Fibroblast of the aortic adventitia (primary cell): ENCODE measurements at places on chromosomes 1 and 21.

- peak; percentile 78 for DNase-seq
Measured at GRCh38 chr1:42765832-42766740, 742 bp downstream of the P3H1 start.

- peak; percentile 34 for DNase-seq
Measured at GRCh38 chr1:113178522-113178921, 105.5 kb downstream of the LRIG2 start.

- DNase-seq: no peak
Measured at GRCh38 chr1:195909061-195909460, 699.2 kb downstream of the KCNT2 start.

- DNase-seq: no peak
Measured at GRCh38 chr21:38800046-38800758, 5.5 kb upstream of the ETS2 start.

- no peak for DNase-seq
Measured at GRCh38 chr1:232622981-232623380, 7.0 kb downstream of the SIPA1L2 start.

GRCh38 chr1:214976665-214977064 lies 105.9 kb upstream of the KCNK2 start:
- no peak for DNase-seq

DNA sequence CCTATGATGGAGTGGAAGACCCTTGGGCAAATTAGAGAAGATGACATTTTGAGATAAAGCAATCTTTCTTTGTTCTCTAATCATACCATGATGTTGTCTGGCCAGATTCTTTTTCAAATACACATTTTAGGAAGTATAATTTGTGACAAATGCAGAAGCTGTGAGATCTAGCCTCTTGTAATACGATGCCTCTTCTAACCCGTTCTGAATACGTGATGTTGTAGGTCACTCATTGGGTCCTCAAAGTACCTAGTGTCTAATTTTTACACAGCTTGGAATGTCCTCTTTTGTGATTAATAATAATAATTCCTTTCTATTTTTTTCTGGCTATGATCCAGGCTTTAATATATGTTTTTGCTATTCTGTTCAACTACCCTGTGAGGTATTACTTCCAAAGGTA lies 502.7 kb downstream of the NUF2 start:
- no peak for DNase-seq

DNA sequence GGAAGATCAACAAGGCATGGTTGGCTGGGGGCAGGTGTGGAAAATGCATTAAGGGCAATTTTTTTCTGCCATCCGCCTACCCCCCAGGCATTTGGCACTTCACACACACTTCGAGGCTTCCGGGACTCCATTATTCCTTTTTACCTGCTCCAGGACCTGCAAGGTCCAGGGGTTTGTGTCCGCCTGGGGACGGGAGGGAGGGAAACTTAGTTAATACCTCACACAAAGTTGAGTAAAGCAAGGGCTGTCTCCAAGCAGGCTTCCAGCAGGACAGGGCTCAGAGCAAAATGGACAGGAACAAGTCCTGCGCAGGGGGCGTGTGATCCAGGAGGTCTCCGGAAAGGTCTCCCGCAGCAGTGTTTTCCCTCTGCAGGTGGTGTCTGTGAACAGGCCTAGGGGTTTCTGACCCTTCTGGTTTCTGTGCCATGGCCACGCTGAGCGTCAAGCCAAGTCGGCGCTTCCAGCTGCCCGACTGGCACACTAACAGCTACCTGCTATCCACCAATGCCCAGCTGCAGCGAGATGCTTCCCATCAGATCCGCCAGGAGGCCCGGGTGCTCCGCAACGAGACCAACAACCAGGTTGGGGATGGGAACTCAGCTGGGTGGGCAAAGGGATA lies 712 bp downstream of the TEKT2 start:
- DNase-seq: no peak

GRCh38 chr1:147647796-147648633 lies 22.3 kb downstream of the ACP6 start:
- DNase-seq: no peak

DNA sequence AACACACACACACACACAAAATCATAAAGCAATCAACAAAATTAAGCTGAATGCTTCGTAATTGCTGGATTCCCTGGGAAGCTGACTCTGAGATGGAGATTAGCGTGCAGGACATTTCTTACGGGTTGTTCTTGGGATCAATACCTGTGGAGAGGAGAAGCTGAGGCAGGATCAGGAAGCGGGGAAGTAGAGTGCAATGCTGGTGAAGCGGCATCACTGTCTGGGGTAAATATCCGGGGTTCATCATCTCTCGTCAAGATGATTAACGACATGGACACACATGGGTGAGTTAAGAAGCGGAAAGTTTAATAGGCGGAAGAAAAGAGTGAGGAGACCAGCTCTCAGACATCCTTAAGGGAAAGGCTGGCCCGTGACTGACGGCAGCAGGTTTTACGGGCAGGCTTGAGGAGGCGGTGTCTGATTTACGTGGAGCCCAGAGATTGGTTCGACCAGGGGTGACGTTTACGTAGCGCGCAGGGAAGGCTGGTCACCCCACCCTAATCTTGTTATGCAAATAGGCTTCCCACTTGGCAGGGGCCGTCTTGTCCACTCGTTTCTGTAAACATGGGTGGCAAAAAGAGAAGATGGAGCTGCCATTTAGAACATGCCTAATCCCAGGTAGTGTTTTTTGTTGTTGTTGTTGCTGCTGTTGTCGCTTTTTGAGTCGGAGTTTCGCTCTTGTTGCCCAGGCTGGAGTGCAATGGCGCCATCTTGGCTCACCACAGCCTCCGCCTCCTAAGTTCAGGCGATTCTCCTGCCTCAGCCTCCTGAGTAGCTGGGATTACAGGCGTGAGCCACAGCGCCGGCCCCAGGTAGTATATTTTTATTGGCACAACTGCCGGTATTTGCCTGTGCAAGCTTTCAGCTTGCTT lies 135.6 kb upstream of the KCNJ15 start:
- DNase-seq: no peak

GRCh38 chr1:37305841-37306240 lies 168.5 kb upstream of the ZC3H12A start:
- no peak for DNase-seq

GRCh38 chr1:78090472-78091133 lies 44.8 kb downstream of the GIPC2 start:
- DNase-seq: no peak

GRCh38 chr1:107389410-107390396 lies 248.9 kb downstream of the NTNG1 start:
- DNase-seq: no peak

DNA sequence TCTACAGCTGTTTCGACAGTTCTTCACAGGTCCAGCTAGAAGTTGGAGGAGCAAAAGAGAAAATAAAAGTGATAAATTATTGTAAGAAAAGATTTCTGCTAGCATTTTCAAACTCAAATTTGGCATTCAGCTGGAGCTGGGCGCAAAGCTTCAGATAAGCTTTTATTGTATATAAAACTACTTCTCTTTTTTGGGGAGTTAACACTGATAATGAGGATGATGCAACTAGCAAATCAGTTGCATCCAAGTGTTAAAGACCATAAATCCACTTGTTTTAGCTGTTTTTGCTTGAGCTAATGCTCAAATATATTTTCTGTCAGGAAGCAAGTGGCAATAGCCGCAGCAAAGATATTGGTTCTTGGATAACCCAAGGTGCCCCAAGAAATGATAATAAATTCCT lies 127.1 kb upstream of the PKN2 start:
- no peak for DNase-seq

DNA sequence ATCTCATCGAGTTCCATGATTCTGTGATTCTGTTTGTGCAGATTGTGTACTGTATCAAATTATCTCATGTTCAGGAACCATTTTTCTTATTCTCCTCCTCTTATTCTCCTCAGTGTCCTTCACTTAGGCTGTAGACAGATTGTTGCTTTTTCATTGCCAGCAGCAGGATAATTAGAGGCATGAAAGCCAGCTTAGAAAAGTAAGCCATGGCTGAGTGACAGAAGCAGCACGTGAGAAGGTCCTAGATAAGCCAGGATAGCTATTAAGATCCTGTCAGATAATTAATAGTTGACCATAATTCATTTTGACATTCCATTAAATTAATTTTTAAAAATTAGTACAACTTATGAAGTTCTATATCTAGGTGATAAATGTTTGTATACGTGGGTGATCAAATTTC lies 60.8 kb upstream of the PRKACB start:
- DNase-seq: no peak

GRCh38 chr1:201282216-201282615 lies 1.1 kb upstream of the PKP1 start:
- DNase-seq: no peak

DNA sequence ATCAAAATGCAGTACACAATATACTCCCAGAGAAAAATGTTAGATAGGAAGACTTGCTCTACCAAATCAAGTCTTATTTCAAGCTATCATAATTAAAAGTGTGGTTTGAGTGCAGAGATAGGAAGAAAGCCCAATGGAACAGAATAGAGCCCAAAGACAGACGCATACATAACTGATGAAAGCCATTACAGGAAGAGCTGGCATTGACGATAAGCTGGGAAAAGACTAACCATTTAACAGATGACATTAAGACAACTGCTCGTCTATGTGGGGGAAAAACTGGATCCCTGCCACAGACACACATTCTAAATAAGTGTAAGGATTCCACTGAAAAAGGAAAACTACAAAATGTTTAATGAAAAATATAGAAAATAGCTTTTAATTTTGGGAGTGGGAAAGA lies 85.5 kb downstream of the NGF start:
- no peak for DNase-seq

GRCh38 chr21:42509244-42509643 lies 4.4 kb upstream of the SLC37A1 start:
- no peak for DNase-seq

- no peak for DNase-seq
Measured at GRCh38 chr1:24967962-24968361, 37.9 kb upstream of the RUNX3 start.

DNA sequence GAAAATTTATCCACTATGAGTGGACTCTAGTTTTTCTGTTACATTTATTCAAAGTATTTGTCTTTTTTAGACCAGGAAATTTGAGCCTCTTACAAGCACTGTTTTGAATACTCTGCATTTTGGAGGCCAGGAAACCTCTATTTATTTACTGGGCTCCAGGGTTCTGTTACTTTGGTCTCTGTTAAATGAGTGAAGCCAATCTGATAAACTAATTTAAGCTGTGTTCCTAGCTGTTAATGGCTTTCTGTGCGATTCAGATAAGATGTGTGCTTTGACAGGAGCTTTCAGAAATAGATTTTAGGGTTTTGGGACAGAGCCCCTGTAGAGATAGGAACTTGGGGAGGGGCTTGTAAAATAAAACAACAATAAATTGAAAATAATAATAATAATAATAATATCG lies 23.9 kb downstream of the ACKR1 start:
- no peak for DNase-seq

GRCh38 chr1:41735631-41736260 lies 183.0 kb downstream of the HIVEP3 start:
- DNase-seq: peak; percentile 17

DNA sequence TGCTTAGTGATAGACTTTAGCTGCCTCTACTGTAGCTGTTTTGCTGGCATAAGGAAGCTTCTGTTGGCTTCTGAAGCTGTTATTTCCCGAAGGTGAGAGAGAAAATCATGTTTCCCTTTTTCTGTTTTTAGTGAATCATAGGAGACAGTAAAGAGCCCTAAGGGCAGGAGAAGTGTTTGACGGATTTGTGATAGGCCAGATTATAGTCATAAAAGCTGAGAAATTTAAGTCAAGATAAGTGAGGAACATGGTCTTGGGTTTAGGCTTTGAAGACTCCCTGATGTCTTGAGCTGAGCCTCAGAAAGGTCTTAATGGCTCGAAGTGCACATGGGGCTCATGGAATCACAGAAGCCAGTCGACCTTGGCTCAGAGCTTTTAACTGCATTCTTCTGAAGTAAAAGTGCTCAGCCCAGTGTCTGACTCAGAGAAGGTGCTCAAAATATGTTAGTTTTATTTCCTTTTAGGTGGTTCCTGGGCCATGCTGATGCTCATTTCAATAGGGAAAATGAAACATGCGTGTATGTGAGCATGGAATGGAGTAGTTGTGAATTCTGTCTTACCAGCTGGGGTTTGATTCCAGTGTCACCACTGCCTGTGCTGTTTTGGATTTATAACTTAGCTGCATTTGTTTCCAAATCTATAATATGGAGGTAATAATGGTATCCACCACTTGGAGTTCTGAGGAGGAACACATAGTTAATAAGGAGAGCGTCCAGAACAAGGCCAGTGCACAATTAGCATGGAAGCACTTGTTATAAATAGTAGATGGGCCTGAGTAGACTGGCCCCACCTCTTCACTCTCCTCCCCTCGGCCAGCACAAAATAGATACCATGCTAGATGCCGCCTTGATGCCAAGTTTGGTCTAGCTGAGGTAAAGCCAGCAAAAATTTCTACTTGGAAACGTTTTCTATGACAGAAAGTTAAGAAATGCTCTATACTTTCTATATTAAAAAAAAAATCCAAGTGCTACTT lies 99.2 kb downstream of the C1orf21 start:
- peak; percentile 48 for DNase-seq

- DNase-seq: no peak
Measured at GRCh38 chr1:116945421-116945820, 35.7 kb downstream of the PTGFRN start.

DNA sequence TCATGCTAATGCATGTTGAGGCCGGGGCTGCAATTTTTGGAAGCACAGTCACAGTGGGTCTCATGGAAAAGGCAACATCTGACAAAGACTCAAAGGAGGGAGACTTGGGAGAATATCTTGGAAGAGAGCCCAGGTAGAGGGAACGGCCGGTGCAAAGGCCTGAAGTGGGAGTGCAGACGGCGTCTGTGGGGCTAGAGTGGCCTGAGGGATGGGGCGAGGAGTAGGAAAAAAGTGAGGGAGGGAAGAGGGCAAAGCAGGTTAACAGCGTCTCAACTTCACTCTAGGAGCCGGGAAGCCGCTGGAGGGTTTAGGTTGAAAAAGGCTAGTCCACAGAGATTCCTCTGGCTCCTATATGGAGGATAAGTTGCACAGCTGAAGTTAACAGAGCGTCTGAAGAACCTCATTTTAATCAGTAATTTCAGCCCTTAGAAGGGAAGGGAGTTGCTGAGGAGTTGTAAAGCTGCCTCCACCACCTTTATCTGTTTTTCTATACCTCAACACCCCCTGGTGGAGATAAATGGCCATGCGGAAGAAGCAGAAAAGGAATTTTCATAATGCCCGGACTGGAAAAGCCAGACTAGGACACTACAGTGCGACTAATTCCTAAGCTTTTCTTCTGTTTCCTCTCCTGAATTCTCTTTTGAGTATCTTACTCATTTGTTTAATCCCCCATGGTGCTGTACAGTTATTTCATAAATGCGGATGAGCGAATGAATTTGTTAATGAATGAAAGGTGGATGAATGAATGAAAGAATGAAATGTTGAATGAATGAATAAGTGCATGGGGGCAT lies 78.7 kb upstream of the ZNF281 start:
- DNase-seq: peak; percentile 91

DNA sequence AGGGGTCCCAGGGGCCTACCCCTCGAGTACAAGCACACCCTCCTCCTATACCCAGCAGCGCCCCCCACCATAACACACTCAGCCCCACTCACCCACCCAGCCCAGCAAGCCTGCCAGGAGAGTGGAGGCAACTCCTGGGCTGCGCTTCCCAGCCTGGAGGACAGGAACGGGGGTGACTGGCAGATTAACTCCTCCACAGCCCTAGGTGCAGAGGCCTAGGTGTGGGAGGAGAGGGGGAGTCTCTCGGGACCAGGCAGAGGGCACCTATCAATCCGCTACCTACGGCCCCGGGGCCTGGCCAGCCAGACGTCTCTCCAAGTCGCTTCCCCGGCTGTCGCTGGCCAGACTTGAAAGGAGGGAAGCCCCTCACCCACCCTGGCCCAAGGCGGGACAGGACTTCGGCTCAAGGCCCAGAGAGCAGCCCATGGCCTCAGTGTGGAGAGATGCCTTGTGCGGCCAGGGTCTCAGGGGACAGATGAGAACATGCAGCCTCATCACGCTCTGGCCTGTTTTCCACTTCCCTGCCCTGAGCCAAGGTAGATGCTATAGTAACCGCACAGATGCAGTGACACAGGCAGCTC lies 24.9 kb downstream of the MATN1 start:
- DNase-seq: peak; percentile 41
